Fibroblast of the aortic adventitia (primary cell): ENCODE measurements at places on chromosomes 16 and 17.

GRCh38 chr17:69719474-69720048, 305.1 kb downstream of the MAP2K6 start:
- DNase-seq = no peak

GRCh38 chr16:2854700-2855309, 3.2 kb downstream of the PRSS22 start:
- DNase-seq = no peak

GRCh38 chr17:37744961-37745800, at the start of gene HNF1B:
HNF1B (minus strand) TSS chr17:37745059; CDS start chr17:37744884, 175 bp downstream.
- no peak for DNase-seq

- no peak for DNase-seq
Observed at GRCh38 chr16:28879261-28879840, 1.1 kb downstream of the ATP2A1 start.

GRCh38 chr16:87410968-87411367, 18.8 kb downstream of the MAP1LC3B start:
- no peak for DNase-seq

- DNase-seq = no peak
Observed at GRCh38 chr17:31510308-31511194, 119.1 kb downstream of the RAB11FIP4 start.

DNA sequence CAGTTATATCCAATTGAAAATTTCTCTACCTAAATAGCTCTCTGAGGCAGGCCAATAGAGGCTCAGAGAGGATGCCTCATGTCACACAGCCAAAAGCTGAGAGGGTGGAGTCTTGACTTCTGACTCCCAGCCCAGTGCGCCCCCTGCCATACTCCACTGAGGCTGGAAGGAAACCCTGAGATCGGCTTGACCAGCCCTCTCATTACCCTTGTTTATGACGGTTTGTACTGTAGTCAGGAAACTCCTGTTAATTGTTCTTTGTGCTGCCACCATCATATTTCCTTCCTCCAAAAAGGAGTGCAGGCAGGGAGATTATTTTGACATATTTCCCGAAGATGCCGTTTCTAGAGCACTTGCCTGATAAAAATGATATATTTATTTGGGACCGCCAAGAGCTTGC, 107.9 kb downstream of the AIPL1 start:
- DNase-seq = no peak

DNA sequence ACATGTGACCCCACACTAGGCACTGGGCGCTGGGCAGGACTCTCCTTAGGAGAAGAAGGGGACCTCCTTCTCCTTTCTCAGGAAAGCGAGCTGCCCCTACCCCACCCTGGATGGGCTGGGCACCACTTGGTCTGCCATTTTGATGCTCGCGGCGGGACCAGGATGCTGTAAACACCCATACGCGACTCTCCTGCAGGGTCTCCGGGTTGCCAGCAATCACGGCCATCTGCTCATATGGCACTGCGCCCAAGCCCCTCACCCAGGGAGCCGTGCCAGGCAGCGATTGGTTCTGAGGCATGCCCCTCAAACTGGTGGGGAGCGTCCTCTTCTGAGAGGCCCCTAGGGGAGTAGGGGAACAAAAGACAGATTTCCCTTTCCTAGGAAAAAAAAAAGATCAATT, 99.0 kb downstream of the C16orf78 start:
- DNase-seq = no peak

DNA sequence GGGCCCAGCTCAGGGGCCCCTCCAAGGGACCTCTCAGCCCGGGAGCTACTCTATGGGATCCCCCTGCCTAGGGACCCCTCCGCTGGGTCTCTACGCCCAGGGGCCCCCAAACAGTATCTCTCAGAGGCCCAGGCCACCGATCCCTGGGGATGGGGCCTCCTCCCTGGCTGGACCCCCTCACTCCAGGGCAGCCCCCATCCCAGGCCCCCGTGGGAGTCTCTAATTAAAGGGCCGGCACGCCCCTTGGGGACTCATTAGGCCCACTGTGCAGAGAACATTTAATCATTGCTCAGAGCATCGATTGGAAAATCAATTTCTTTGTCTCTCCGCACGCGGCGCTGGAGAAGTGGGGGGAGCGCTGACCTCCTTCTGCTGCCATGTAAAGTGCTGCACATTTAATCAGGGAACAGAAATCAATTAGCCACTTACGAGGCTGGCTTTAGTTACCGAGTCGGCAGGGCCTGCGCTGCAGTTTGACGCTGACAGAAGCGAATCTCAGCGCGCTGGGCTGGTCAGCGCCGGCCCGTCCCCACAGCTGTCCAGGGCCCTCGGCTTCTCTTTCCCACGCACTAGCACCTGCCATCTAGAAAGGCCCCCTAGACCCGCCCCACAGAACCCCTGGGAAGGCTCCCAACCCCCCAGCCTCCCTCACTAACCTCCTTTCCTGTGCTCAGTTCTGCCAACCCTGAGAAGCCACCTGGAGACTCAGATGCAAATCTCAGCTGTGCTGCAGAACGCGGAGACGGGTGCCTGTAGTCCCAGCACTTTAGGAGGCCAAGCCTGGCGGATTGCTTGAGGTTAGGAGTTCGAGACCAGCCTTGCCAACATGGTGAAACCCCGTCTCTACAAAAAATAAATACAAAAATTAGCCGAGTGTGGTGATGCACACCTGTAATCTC, 20.2 kb upstream of the C1QL1 start:
- DNase-seq = no peak

GRCh38 chr17:59762049-59762823, 54.8 kb downstream of the VMP1 start:
- peak; percentile 80 for DNase-seq

DNA sequence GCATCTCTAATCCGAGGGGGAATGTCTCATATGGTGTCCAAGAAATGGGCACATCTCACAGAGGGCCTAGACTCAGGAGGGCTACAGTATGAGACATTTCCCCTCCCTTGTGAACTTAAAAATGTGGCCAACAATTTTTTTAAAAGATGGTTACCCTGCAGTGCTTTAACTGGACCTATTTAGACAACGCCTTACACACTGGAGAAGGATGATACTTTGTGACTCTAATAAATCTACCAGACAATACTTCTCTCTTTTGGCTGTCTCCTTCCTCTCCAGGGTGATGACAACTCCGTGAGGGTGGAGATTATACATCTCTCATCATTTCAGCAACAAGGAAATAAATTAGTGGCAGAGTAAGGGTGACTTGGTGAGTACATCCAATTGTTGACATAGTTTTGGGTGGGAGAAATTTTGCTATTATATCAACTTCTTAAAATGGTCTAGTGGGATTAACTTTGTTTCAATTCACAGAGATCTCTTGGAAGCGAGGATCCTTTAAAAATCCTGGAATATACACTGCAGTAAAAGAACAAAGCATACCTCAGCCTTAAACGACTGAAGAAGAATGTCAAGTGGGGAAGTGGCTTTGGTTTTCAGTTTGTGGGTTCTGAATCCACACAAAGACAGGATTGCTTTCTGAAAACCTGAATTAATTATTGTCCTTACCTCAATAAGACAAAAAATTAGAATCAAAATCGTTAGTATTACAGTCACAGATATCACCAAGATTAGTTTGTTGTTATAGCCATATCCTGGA, 89.8 kb downstream of the KPNA2 start:
- no peak for DNase-seq

GRCh38 chr17:63338272-63338671, 107.8 kb downstream of the CYB561 start:
- DNase-seq = no peak

DNA sequence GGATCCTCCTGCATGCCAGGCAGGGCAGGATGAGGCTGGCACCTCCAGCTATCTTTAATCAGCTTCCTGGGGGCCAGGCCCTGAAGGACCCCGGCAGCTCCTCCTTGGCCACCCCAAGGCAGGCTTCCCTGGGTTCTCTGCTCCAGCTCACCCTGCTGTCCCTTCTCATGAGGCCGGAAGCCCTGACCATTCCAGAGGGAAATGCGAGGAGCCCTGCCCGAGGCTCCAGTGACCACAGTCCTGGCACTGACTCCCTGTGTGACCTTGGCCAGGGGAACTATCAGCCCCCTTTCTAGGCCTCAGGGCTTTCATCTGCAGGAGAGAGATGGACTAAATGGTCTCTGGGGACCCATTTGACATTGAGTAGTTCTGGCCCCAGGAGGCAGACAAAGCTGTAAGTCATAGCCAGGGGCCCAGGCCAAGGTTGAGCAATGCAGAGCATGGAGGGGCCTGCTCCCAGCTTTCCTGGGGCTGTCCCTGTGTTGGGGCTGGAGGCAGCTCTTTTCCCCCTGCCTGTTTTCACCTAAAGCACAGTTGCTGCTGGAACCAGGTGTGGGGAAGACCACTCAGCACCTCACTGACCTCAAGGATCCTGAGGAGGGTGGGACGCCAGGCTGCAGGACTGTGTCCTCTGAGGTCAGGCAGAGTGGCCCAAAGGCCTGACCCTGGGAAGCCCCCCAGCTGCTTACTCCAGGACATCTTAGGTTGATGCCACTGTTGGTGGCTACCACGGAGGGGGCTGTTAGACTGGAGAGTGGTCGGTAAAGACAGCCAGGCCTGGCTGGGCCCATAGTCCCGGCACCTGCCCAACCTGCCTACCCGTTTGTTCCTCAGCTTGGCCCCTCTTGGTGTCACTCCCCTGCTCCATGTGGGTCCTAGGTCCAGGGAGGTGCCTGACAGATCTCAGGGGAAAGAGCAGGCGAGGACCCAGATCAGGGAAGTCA, 8.1 kb downstream of the KCNH6 start:
- DNase-seq = no peak
